Activated CD8-positive, alpha-beta memory T cell treated with anti-CD3 and anti-CD28 coated beads for 1 hour (primary cell): ENCODE measurements at places on chromosomes 5 and 9.
A peak's percentile ranks its signal among the peaks of the same experiment; 100 is the strongest.

DNA sequence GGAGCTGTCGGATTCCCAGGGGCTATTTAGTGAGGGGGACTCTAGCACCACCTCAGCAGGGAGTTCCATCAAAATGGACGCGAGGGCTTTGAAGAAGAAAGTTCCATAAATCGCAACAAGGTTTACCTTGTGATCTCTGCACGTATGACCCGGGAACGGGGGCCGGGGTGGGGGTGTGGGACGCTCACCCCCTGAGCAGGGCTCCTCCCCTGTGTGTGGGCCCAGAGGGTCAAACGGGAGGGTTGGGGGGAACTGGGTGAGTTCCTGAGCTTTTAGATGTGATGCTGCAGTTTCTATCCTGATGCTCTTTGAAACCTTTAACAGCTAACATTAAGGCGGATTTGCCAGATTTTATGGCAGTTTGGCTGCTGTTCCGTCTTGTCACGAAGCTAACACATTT lies 18.9 kb upstream of the LRRC14B start:
- no peak for DNase-seq

DNA sequence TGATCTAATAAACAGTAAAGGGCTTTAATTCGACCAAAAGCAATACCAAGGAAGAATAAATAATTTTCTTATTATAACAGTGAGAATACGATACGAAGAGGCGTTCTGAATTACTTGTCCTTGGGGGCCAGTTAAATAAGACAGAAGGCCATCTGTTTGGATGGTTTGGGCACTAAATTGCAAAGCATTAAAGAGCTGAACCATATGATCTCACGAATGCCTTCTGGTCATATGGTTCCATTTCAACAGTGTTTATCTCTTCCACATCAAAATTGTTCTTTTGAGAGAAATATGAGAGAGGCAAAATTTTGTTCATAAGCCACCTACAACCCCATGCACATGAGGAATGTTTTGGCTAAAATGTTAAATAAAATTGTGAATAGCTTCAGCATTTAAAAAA lies 605.4 kb downstream of the PTPRD start:
- DNase-seq = no peak

- no peak for DNase-seq
Measured at GRCh38 chr5:36982146-36982545, 105.6 kb downstream of the NIPBL start.

GRCh38 chr9:131220485-131220884 lies 55.8 kb downstream of the FAM78A start:
- no peak for DNase-seq

GRCh38 chr5:82850393-82850792 lies 226.8 kb downstream of the TMEM167A start:
- no peak for DNase-seq

GRCh38 chr5:139747583-139748504 lies 47.8 kb upstream of the PSD2 start:
- DNase-seq = peak; percentile 33

DNA sequence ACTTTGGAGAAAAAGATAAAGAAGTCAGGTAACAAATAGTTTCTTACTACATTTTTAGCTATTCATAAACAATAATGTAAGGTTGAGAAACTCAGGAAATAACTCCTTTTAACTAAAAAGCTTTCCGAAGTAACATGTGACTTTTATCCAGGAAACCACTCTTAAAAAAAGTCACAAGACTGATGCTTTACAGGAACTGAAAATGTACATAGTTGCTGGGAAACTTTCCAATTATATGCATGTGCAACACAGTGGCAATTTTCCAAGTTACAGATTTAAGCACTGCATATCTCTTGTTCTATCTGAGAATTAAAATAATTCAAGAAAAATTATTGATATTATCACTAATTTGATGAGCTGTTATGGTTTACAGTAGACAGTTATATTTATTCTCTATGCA lies 105.2 kb downstream of the CDH10 start:
- no peak for DNase-seq

- no peak for DNase-seq
Measured at GRCh38 chr5:57718155-57718554, 235.5 kb upstream of the ACTBL2 start.

DNA sequence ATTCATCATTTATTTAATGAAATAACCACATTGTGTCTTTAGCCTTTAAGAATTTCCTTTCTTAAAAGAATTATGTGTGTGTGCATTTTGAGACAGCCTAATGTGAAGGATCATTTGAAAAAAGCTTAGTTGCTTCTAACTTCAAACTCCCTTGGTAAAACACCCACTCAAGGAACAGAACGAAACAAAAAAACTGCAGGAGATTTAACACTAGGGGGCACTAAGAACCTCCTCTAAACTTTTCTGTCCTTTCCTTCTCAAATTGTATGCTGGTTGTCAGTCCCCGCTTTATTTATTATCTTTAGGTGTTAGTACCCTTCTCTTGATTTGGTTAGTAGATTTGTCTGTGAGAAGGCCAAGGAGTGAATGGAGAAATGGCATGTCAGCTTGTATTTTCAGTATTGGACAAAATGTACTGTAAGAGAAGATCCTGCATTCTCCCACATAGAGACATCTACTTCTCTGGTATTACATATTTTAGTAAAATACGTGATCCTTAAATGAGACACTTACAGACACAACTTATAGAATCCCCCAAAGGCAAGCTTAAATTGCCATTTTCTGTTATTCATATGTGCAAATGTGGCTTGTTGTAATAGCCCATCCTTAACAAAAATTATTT lies 229.7 kb downstream of the MRPS30 start:
- no peak for DNase-seq

GRCh38 chr5:65695896-65696295 lies 26.0 kb downstream of the SGTB start:
- DNase-seq = no peak

DNA sequence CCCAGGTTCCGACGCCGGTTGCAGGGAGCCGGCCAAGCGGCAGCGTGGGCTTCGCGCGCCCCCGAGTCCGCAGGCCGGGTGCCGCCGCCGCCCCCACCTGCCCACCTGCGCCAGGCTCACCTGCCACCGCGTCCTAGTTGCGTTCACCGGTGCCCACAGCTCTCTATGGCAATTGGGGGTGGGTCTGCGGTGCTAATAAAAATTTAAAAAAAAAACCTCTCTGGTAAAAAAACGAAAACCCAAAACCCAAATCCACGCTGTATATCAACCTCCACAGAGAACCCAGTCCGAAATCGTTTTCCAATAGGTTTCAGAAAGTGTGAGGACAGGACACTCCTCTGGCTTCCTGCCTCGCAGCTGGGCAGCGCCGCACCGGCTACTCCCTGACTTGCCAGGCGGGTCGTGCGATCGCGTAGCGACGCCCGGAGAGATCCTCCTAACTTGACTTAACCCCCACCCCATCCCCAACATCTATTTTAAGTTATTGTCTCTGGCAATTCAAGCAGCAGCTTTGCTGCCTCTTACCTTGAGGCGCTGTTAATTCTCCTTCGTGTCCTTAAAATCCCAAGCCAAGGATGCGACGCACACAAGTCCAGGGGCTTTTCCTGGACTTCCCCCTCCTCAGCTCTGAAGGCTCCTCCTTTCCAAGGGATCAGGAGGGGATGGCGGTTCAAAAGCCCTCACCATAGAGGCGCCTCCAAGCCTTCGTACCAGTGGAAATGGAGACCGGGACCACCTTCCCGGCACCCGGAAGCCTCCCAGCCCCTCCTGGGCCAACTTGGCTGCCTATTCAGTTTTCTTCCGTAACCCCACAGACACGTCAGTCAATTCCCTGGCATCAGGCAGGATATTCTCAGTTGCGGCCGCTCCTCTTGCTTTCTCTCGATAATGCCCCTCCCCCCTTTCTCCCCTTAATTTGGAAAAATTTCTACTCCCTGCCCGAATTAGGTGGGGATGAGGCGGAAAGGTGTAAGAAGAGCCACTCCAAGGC lies 1639.4 kb upstream of the C9orf72 start:
- DNase-seq = no peak

GRCh38 chr5:111447822-111448221 lies 64.5 kb downstream of the STARD4 start:
- DNase-seq = no peak

- no peak for DNase-seq
Measured at GRCh38 chr5:172642486-172642885, 1.4 kb downstream of the NEURL1B start.

- DNase-seq = no peak
Measured at GRCh38 chr5:120644516-120644915, 180.4 kb downstream of the PRR16 start.
